ENCODE measurements at places on chromosomes 2 and 18. TPM values are rescaled to one million over a fixed set of nuclear protein-coding genes. Genes with fewer than 3 reads are reported as not detected.

Gene MEP1B
- total RNA-seq, result not detected

- DNase-seq, result no peak
Measured at GRCh38 chr2:190216829-190217228, 102.8 kb downstream of the HIBCH start.

GRCh38 chr18:6811816-6812215, 82.3 kb downstream of the ARHGAP28 start:
- no peak for DNase-seq

- DNase-seq, result no peak
Measured at GRCh38 chr2:179106676-179107428, 56.9 kb upstream of the CCDC141 start.

DNA sequence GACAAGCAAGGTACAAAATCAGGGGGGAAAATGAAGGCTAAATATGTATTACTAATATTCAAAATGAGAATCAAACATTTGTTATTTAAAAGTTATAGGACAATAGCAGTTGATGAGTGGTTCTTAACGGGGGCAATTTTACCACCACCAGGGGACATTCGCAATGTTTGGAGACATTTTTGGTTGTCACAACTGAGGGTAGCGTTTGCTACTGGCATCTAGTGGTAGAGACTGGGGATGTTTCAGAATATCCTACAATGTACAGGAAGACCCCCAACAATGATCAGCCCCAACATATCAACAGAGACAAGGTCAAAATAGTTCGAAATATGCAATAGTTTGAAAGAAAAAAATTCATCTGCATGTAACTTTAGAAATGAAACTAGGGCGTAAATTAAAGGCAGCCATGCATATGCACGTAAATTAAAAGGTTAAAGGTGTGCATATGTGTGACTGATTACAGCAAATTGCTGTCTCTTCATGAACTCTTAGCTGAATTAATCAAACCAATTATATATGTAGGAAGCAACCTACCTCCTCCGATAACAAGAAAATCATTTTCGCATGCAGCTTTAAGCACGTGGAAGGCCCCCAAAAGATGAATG, 61.2 kb upstream of the CUL3 start:
- no peak for DNase-seq

Gene WDR35
- total RNA-seq, result 3.7 TPM

Gene MATN3
- not detected for total RNA-seq

DNA sequence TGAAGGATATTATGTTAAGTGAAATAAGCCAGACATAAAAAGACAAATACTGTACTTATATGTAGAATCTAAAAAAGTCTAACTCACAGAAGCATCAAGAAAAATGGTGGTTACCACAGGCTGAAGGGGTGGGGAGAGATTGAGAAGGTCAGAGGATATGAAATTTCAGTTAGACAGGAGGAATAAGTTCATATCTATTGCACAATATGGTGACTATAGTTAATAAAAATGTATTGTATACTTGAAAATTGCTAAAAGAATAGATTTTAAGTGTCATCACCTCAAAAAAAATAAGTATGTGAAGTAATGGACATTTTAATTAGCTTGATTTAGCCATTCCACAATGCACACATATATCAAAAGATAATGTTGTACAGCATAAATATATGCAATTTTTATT, 19.8 kb downstream of the ACMSD start:
- no peak for DNase-seq

- no peak for DNase-seq
Measured at GRCh38 chr2:222399038-222399783, 25.1 kb upstream of the SGPP2 start.

Gene GKN2
- total RNA-seq, result not detected

GRCh38 chr2:130832296-130832940, 4.3 kb upstream of the ARHGEF4 start:
- DNase-seq, result no peak

Gene WNT6
- not detected for total RNA-seq

DNA sequence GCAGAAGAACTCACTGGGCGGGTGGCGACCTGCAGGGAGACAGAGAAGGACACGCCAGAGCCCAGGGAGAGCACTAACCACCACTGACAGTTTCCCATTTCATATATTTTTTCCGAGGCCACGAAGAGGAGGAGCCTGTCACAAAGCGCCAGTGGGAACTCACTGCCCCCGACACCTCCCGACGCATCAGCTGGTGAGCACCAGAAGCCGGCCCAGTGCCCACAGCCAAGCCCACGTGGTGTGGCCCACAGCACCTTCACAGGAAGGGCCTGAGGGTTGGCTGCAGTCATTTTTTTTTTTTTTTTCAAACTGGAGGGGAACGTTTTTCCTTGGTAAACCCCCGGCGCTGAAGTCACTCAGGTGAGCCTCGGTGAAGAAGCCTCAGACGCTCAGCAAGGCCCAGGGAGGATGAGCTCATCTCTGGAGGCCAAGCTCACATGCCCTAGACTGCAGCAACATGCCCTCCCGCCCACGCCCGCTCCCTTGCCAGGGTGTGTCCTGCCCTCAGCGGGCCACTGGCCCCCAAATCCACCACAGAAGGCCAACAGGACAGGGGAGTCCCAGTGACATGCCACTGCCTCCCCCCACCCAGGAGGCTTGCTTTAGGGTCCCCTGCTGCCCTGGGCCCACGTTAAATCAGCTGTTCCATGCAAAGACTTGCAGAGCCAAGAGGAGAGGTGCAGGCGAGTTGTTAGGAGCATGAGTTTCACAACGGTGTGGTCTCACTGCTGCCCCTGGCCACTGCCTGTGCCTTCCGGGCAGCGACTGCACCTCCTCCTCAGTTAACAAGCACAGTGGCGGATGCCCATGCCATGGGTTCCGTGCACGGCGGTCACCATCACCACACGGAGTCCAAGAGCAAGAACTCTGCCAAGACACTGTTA, 68.1 kb downstream of the PARD6G start:
- no peak for DNase-seq

GRCh38 chr2:55620123-55620779, 2.8 kb upstream of the PPP4R3B start:
- no peak for DNase-seq

GRCh38 chr2:88735853-88736252, 44.4 kb downstream of the RPIA start:
- no peak for DNase-seq

Gene ATRAID
- total RNA-seq, result 103 TPM

DNA sequence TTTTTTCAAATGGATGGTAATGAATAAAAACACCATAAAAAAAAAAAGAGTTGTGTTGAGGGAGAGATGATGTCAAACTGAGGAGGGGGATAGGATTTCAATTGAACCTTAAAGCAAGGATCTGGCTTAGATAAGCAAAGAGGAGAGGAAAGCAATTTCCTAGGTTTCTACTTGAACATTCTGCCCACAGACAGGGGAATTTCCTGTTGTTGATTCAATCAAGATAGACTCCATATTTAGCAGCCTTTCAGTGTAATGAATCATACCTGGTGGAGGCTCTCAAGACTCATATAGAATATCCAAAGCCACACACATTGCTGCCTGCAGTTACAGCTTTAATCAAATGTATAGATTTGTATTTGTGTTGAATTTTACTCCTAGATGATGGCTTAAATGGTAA, 294.4 kb upstream of the PIK3C3 start:
- no peak for DNase-seq

GRCh38 chr2:216546641-216547403, 48.2 kb downstream of the RPL37A start:
- DNase-seq, result no peak

DNA sequence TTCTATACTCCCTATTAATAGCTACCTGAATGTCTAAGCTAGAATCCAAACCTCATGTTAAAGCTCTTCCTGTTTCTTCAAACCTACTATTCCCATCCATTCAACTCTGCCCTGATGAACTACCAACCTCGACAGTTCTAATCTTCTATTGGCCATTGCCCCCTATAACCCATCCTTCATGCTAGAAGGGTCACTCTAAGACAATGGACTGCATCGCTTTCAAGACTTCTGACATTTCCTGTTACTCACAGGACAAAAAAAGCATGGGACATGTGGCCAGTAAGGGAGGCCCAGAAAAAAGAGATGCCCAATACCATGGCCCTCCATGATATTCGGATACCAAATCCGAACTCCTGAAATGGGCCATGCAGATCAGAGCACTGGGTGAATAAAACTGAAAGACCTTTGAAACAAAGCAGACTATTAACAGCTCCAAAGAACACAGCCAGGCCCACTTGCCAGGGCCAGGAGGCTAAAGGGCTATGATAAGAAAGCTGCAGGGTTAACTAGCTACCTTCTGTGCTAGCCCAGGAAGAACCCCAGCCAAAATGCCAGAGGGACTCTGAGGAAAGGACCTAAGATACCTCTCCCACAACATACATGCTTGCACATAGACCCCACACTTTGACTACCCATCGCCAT, 4.5 kb downstream of the B4GALT6 start:
- DNase-seq, result no peak

DNA sequence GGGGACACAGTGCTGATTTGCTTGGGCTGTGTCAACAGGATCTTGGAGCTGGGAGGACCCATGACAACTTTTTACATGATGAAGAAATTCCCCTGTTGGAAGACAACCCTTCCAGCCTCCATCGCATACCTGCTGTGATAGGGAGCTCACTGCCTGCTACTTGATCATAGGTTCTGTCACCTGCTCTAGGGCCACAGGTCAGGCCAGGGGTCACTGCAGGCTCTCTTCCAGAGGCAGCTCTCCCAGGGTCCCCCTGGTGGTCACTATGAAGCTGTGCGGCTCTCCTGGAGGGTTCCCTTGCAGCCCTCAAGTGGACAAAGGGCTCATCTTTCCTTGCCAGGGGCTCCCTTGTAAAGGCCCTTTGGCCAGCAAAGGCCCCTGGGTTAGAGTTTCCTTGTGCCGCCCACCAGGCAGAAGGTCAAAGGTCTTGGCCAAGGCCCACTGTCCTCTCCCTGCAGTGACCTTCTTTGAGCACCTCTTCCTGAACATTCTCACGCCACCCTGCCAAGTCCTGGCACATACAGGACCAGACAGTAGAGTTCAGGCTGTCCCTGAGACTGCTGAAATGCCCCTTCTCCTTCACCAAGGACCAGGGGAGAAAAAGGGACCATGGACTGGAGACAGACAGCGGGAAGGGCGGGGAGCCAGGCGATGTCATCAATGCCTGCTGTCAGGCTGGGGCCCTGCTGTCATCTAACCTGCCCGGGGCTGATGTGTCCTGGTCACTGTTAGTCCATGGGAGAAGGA, 345.1 kb downstream of the DYSF start:
- no peak for DNase-seq

DNA sequence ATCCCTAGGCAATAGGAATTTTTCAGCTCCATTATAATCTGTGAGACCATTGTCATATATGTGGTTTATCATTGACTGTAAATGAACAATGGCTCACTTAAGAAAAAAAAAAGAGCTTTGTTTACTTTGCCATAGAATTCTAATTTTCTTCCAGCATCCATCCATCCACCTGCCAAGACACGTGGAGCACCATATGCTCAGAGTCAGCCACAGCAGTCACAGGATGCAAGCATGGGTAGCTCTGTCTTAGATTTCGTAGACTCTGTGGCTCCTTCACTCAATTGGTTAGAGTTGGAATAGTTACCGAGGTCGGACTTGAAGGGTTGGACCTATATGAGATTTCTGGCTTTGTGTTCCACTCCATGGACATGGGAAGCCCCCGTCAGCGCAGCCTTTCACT, 75.6 kb downstream of the COA5 start:
- DNase-seq, result no peak

- DNase-seq, result no peak
Measured at GRCh38 chr2:232365621-232366321, 12.8 kb upstream of the ALPP start.

DNA sequence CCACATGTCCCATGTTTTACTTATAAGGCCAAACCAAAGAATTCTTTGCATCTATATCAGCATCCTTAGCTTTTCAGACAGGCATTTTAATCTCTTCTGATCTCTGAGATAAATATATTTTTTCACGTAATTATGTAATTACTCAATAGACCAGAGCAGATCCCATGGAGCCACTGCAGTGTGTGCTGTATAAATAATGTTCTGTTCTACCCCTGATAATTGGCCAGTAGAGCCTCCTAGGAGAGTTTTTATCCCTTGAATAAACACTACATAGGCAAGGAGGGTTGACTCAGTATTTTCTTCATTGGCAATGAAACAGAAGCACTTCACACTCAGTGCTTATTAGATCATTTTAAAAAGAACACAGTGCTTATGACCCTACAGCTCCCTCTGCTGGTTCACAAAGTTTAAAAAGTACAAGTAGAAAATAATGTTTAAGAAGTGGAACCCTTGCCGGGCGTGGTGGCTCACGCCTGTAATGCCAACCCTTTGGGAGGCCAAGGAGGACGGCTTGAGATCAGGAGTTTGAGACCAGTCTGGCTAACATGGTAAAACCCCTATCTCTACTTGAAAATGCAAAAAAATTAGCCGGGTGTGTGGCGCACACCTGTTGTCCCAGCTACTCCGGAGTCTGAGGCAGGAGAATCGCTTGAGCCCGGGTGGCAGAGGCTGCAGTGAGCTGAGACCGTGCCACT, 91.9 kb downstream of the PPP1R1C start:
- DNase-seq, result no peak

Gene CENPA
- 0.30 TPM for total RNA-seq

Gene DSC2
- total RNA-seq, result 0.13 TPM

Gene CXCR4
- 1,289 TPM for total RNA-seq

Gene ALKAL2
- not detected for total RNA-seq

GRCh38 chr18:77472509-77472908, 222.9 kb downstream of the GALR1 start:
- DNase-seq, result no peak

DNA sequence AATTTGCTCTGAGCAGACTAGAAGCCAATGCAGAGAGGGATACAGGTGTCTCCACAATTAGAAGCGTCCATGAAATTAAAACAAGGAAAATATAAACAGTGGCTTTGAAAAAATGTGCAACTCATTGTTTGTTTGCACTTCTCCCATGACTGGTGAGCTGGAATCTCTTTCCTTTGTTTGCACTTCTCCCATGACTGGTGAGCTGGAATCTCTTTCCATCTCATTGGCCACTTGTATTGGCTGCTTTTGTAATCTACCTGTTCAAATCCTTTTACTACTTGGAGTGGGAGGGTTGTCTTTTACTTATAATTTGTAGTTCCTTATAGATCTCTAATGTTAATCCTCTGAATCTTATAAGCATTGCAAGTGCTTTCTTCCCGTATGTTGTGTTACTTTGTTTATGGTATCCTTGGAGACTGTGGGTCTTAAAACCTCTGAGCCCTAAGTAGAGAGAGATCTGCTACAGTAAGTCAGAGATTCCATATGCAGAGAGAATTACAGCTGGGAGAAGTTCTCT, 94.1 kb downstream of the RTN4 start:
- no peak for DNase-seq

- no peak for DNase-seq
Measured at GRCh38 chr18:9627642-9628041, 13.3 kb upstream of the PPP4R1 start.

- DNase-seq, result no peak
Measured at GRCh38 chr18:27996801-27997272, 180.1 kb downstream of the CDH2 start.

Data from T-cell (primary cell).